Neural crest cell (in vitro differentiated cells): ENCODE measurements at places on chromosomes 1 and 21.

- DNase-seq: no peak
Measured at GRCh38 chr1:145879775-145880174, 5.9 kb downstream of the ANKRD35 start.

- no peak for DNase-seq
Measured at GRCh38 chr1:45685308-45686014, 872 bp downstream of the GPBP1L1 start.

GRCh38 chr1:102172200-102172599 is 175.5 kb upstream of the OLFM3 start:
- no peak for DNase-seq

DNA sequence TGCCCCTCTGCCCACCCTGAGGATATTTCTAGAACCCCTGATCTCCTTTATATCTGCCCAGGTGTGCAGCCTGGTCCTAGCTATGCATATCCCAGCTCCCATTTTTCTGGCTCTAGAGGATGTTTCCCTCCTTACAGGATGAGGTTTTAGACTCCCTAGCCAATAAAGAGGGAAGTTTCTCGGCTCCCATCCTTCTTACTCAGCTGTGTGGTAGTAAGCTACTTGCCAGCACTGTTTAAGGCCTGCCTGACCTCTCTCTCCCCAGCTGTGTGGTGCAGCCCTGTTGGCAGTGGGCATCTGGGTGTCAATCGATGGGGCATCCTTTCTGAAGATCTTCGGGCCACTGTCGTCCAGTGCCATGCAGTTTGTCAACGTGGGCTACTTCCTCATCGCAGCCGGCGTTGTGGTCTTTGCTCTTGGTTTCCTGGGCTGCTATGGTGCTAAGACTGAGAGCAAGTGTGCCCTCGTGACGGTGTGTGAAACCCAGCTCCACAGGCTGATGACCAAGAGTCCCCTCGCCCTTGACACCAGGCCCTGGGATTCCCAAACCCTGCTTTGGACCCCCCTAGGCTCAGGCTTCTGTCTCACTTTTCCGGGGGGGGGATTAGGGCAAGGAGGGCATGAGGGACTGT is 7.8 kb upstream of the P3R3URF start:
- no peak for DNase-seq

DNA sequence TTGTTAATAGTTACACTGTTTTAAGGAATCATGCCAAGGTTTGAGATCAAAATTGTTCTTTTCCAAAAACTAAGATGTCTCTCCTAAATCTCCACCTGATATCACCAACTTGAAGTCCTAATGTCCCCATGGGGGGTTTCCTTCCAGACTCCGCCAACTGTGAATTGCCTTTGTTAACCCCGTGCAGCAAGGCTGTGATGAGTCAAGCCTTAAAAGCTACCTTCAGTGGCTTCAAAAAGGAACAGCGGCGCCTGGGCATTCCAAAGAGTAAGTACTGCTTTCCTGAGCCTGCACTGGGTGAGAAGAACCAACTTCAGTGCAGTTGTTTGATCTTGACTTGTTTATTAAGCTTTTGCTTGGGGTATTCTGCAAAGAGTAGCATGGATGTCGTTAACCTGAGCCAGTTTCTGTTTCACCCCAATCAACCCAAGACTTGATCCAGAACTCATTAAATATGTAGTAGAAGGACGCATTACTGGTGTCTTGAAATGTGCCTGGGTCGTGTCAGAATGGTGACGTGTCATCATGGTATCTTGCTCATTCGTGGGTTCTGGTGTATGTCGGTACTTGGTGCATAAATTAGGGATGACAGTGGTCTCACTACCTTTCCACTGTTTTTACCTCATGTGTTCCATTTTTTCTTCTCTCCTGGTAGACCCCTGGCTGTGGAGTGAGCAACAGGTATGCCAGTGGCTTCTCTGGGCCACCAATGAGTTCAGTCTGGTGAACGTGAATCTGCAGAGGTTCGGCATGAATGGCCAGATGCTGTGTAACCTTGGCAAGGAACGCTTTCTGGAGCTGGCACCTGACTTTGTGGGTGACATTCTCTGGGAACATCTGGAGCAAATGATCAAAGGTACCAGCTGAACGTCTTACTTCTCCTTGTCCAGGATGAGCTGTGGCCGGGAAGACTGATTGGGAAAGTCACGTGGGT is 8.7 kb downstream of the ETS2 start:
- no peak for DNase-seq

DNA sequence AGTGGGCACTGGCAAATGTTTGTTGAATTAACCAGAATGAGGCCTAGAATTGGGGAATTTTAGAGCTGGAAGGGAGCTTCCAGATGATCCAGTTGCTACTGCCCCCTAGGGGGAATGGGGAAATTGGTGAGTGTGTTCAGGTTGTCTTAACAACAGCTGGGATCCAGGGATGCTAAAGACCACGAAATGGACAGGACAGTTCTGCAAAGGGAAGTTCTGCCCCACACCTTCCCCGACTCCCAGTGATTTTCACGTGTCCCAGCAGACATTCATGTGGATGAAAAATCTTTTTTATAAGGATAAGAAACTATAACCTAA is 33.9 kb downstream of the TRIM62 start:
- no peak for DNase-seq

GRCh38 chr1:68384321-68384813 is 65.4 kb downstream of the RPE65 start:
- DNase-seq: no peak

- DNase-seq: no peak
Measured at GRCh38 chr1:46969014-46969619, 27.8 kb upstream of the CYP4A11 start.
